Nucleus accumbens (tissue), 56 donors: ENCODE measurements at places on chromosomes 2 and 18.

- DNase-seq, result no peak
These were observed 509.5 kb downstream of the PARD3B start for GRCh38 chr2:205054789-205055188.

GRCh38 chr2:121860033-121860757 lies 104.7 kb downstream of the TSN start:
- DNase-seq, result no peak

GRCh38 chr2:197358931-197359330 lies 48.4 kb upstream of the ANKRD44 start:
- DNase-seq, result no peak

- no peak for DNase-seq
These were observed 96.4 kb upstream of the FOSL2 start for GRCh38 chr2:28296243-28296642.

GRCh38 chr2:206353685-206354084 lies 79.2 kb downstream of the ZDBF2 start:
- DNase-seq, result no peak

DNA sequence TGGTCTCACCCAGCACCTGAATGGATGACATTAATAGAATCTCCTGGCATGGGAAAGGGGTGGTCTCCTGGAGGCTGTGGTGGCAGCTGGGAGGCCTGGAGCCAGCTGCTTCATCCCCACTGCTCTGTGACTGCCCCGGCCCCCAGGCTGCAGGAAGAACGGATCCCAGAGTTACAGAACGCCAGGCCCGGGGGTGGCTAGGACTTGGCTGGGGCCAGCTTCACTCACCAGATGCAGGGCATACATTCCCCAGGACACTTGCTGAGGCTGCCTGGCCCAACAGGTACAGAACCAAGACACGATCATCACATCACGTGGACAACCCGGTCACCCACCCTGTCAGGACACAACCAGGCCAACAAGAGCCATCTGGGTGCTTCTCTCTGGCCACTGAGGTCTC lies 178.6 kb upstream of the SALL3 start:
- no peak for DNase-seq

GRCh38 chr18:21155443-21155842 lies 43.8 kb upstream of the ROCK1 start:
- no peak for DNase-seq

GRCh38 chr18:3585656-3586509 lies 135.9 kb downstream of the TGIF1 start:
- peak; percentile 51 for DNase-seq
